Spleen (tissue), 13 donors: ENCODE measurements at places on chromosomes 5 and 9. TPM values are rescaled to one million over a fixed set of nuclear protein-coding genes. Genes with fewer than 3 reads are reported as not detected.

Gene LURAP1L
- total RNA-seq: 19.7 TPM

Gene SLC34A3
- not detected for total RNA-seq

Gene HEMGN
- 0.76 TPM for total RNA-seq

Gene ADGRV1
- 0.69 TPM for total RNA-seq

Gene GPR150
- 0.83 TPM for total RNA-seq

DNA sequence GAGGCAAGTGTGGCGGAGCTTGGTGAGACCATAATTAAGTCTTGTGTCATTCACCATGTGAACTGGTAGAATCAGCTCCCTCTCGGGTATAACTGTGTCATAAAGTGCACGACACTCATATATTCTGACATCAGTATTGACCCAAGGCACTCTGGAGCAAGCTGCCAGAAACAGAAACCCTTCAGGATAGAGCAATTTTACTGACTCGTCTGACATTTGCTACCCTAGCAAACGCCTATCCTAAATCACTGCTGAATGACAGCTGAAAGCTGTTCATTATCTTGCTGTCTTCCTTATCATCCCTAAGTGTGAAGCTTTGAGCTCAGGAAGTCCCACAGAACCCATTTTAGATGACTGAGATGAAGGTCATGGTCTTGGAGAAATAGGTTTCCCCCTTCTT lies 27.8 kb downstream of the PTCH1 start:
- H3K27ac ChIP-seq: no peak overlapping the region
- no peak overlapping the region for H3K4me3 ChIP-seq
- DNase-seq: no peak
- H3K27me3 ChIP-seq: no peaks in the 10 kb centered on the region
- no peaks in the 10 kb centered on the region for H3K36me3 ChIP-seq

DNA sequence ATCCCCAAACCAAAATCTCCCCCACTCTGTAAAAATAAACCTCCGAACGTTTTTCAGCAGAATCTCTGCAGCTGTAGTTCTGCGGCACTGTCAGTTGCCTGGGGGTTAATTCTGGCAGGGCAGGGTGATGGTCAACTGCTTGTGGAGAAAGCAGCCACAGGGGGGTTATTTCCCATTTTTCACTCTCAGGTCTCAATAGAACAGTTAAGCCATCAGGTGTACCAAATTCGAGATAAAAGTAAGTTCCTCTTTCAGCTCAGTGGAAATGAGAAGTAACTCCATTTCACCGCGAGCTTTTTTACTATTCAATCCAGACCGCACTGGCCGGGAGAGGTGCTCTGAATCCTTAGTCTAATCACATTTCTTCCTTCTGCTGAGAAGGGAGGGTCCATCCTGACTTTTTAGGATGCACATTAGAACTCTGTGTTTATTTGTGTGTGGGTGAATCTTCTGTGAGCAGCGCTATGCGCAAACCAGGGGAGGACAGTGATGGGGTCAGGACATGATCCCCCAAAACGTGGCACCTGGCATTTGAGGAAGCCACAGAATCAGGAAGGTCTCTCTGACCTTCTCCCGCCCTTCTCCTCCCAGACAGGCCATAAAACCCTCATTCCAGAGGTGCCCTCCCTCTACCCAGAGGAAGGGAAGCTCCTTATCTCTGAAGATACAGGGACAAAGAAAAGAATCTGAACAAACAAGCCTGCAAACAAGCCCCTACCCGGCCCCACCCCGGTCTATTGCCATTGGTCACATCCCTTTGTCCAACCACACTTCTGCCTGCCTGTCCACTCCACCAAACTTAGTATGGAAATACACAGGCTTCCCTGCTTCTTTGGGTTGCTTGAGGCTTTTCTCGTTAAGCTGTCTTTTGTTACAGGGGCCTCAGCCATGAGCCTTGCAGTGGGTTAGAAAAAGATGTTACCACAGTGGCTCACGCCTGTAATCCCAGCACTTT lies 229.0 kb downstream of the ROR2 start:
- H3K27me3 ChIP-seq: no peaks in the 10 kb centered on the region
- H3K4me3 ChIP-seq: no peak overlapping the region
- DNase-seq: no peak
- no peaks in the 10 kb centered on the region for H3K36me3 ChIP-seq
- H3K4me1 ChIP-seq: peaks cover 9% of the 10 kb centered on the region
- no peak overlapping the region for H3K27ac ChIP-seq

- no peaks in the 10 kb centered on the region for H3K27me3 ChIP-seq
- DNase-seq: no peak
Observed at GRCh38 chr5:81035522-81035921, 75.4 kb downstream of the RASGRF2 start.
